H54 (cell line): ENCODE measurements at places on chromosomes 2 and 18.

DNA sequence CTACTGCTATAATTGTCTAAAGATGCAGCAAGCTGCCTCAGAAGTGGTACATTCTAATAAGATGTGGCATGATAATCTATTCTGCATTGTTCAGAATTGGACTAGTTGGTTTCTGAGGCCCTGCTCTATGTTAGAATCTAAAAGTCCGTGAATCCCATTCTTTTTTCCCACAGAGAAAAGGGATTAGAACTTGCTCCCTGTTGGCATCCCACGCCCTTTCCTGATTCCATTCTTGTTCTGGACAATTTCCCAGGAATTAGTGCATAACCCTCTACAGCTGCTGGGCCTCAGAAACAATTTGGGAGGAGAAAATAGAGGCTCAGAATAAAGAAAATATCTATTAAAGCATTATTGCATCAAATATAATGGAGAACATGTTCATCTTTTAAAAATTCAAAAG, 282.7 kb downstream of the NRXN1 start:
- no peak for DNase-seq

DNA sequence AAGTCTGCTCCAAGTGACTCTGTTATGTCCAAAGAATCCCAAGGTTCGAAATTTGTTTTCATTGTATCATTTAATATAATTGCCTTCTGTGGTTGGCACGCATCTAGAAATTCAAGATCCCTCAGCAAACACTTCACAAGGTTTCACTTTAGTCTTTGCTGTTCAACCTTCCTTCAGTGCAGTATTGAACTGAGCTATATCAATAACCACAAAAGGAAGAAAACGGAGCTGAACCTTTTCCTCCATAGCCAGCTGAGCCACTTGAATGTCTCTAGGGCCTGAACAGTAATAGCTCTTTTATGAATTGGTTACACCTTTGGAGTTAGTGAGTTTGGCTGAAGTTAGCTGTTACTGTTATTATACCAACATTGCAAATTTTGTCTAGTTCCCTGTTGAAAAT, 357.7 kb upstream of the HNRNPA3 start:
- no peak for DNase-seq

GRCh38 chr2:77479895-77480294, 42.3 kb downstream of the LRRTM4 start:
- no peak for DNase-seq

- no peak for DNase-seq
Measured at GRCh38 chr18:12253027-12253426, 1.1 kb upstream of the CIDEA start.

DNA sequence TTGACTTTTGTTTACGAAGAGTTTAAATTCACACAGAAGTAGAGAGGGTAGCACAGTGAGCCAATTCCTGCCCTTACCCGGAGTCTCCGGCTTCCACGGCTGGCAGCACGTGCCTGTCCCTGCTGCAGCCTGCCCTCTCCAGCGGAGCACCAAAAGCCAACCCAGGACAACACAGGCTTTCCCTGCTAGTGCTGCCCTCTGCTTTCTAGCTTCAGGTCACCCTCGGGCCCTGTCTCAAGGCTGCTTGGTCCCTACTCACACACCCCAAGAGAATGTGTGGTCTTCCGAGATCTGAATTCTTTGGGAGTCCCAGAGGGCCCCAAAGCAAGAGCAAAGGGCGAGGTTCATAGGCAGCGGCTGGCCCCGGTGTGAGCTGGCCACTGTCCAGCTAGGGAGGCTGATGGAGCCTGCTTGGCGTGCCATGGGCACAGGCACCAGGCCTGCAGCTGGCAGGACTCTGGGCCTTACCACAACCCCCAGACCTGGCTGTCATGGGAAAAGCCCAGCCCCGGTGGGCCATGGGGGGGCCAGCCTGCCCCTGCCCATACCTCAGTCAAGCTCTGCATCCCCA, 7.0 kb upstream of the HS6ST1 start:
- DNase-seq = no peak

DNA sequence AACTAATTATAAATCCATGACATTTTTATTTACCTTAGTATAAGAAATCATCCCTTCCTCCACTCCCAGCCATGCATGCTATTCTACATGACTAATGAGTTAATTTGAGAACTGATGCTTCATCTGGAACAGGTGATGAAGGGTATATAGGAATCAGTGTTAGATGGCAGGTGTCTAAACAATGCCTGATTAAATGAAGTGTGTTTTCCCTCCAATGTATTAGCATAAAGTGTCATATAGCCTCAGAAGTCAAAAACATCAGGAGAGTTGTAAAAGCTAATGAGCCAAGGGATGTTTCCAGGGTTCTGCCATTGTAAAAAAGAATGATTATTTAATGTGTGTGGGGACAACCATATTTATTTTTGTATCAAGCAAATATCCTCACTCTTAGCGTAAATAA, 913.8 kb downstream of the DCC start:
- DNase-seq = no peak

DNA sequence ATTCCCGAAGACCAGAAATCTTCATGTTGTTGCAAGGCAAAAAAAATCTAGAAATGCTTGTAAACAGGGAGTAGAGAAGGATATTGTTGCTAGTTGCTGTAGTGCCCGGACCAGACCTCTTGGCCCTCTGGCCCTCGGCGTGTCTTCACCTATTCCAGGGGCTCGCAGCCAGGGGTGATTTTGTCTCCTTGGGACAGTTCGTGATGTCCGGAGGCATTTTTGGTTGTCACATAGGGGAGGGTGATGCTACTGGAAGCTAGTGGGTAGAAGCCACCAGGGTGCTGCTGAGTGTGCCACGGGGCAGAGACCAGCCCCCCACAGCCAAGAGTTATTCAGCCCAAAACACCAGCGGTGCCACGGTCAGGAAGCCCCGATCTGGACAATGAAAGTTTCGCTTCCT, 230.7 kb downstream of the GBX2 start:
- no peak for DNase-seq

- DNase-seq = no peak
Measured at GRCh38 chr2:40432921-40433483, 18.9 kb downstream of the SLC8A1 start.

DNA sequence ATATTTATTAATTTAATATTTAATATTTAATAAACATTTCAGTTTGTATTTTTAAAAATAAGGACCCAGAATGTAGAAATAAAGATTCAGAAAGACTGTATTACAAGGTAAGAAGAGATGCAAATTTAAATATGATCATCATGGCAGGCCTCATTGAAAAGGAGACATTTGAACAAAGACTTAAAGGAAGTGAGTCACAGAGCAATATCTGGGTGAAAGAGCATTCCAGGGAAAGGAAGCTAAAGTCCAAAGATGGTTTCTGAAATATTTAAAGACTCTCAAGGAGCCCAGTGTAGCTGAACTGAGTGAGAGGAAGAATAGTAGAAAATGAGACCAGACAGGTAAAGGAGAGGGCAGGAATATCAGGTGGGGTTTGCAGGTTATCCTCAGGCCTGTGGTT, 5.9 kb downstream of the SCYGR4 start:
- no peak for DNase-seq

GRCh38 chr2:156864325-156864724, 393.2 kb upstream of the GALNT5 start:
- no peak for DNase-seq

GRCh38 chr2:165163761-165164160, 40.1 kb downstream of the SCN3A start:
- DNase-seq = no peak

GRCh38 chr2:216698293-216698692, 2.9 kb upstream of the IGFBP5 start:
- DNase-seq = no peak

- peak; percentile 1 for DNase-seq
Measured at GRCh38 chr2:166573391-166573790, 79.3 kb upstream of the SCN7A start.

DNA sequence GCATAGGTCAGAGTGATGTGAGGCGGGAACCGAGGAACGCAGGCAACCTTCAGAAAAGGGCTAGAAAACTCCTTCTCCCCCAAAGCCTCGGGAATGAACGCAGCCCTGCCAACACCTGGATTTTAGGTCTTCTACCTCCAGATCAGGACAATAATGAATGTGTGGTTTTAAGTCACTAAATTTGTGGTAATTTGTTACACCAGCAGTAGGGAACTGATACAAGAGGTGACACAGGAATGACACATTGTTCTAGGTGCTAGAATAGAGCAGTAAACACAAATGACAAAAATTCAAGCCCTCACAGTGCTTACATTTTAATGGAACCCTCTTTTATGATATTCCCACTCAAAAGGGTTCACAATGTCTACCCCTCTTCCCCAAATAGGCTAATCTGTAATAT, 39.2 kb upstream of the EML4 start:
- no peak for DNase-seq
